ENCODE measurements at places on chromosomes 11 and 22.

DNA sequence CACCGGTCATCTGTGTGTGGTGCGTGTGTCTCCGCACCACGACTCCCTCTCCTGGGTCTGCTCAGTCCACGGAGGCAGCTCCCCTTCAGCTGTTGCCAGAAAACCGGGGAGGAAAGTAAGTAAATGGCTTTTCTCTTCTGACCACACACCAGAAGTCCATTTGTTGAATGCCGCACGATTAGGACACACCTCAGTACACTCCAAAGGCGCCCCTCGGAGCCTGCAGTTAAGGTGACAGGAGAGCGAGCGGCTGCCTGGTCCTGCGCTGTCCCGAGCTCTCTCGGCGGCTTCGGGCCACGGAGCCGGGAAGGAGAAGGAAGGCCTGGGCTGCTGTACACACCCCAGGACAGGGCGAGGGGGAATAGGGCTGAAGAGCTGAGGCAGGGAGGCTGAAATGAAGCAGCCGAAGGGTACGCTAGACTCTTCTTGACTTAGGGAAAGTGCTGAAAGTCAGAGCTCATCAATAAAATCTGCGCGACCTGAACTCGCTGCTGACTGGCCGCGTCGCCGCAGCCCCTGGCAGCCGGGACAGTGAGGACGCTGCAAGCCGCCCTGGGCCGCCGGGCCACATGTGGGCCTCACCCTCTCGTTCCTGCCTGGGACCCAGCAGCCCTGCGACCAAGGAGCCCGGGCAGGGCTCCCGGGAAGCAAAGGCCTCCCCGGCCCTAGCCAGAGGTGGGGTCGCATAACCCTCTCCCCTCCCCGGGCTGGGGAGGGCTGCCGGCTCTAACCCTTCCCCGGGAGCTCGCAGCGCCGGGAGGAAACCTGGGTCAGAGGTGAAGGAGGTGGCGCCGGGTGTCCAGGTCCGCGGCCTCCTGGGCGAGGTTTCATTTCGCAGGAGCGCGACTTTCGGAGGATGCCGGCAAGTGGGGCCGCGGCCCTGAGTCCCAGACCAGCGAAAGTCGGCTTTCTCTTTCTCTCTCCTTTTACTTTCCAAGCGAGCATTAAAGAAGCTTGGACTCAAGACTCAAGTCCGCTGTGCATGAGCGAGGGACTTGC lies 1.6 kb upstream of the PAX6 start:
- DNase-seq: no peak

GRCh38 chr11:110716361-110716760 lies 4.1 kb upstream of the ARHGAP20 start:
- DNase-seq: no peak

DNA sequence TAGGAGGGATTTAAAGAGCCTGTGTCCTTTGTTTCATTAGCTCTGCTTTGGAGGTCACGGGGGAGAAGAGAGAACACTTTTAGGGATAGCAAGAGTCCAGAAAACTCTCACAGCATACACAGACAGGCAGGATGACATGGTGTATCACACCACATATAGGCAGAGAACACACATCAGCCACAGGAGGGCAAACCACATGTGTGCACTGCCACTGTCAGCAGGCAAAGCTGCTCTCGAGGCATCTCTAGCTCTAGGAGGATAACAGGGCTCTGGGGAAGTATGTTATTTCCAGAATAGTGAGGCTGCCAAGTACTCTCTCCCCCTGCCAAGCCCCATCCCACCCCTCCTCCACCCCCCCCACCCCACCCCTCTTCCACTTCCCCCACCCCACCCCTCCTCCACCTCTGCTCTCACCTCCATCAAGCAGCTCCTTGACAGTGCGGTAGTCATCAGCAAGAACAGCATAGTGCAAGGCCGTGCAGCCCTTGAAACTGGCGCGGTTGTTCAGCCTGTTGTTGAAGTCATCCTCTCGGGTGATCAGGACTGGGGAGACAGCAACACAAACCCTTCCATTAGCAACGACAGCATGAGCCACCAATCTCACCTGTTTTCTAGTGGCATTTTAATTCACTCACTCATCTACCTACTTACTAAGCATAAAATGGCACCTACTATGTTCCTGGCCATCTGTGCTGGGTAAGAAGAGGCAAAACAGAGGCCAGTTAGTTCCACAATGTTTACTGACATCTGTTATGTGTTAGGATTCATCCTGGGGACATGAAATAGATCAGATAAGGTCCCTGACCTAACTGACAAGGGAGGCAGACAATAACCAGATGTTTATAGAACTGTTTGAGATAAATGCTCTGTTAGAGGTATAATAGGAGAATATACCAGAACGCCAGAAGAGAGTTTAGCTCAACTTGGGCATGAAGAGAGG lies 75.6 kb downstream of the CLPB start:
- no peak for DNase-seq

DNA sequence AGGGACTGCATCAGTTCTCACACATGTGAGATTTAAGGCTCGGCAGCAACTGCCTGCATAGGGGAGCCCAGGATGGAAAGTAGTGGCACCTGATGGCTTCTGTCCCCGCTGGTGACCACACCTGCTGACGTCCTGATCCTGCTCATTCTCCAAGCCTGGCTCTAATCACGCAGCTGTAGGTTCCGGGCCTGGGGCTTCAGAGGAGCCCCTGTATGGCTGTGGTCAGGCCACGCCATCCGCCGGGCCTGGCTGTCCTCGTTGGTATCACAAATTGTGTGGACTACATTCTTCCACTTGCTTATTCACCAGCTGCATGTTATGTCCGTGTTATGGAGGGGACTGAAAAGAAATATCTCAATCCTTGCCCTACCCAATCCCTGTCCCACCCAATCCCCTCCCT lies 580.0 kb downstream of the TBC1D22A start:
- no peak for DNase-seq

DNA sequence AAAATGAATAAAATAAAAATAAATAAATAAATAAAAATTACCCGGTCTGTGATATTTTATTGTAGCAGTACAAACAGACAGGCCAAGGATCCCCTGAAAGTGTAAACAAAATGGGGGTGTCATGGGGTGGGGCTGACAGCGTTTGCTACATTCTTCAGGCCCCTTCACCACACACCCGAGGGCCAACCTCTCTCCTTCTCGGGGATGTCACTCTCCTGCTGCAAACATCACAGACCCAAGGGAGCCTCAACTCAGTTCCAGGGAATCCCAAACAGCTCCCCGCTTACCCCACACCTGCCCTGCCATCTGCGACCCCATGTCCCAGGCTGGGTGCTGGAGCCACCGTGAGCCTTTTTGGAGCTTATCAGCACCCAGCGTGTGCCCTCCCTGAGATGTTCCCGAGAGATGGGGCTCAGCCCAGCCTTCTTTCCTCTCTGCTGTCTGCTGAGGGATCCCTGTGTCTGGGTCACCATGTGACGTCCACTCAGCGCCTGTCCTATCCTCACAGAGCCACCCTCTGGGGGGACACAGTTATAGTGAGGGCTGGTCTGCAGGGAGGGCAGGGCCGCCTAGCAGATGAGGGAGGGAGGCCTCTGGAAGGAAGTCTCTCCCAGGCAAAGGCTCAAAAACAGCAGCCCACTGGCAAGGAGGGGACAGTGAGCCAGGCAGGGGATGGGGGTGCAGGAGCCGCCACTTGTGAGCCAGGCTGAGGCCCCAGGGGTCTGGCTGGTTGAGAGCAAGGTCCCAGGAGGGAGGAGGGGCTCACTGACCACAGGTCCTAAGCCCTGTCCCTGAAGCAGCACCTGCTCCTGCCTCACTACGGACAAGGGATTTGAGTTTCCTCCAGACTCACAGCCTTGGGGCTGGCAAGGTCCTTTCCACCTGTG lies 1041.6 kb downstream of the BRD1 start:
- no peak for DNase-seq

- DNase-seq: no peak
Observed at GRCh38 chr11:61541598-61541997, 33.0 kb downstream of the LRRC10B start.

DNA sequence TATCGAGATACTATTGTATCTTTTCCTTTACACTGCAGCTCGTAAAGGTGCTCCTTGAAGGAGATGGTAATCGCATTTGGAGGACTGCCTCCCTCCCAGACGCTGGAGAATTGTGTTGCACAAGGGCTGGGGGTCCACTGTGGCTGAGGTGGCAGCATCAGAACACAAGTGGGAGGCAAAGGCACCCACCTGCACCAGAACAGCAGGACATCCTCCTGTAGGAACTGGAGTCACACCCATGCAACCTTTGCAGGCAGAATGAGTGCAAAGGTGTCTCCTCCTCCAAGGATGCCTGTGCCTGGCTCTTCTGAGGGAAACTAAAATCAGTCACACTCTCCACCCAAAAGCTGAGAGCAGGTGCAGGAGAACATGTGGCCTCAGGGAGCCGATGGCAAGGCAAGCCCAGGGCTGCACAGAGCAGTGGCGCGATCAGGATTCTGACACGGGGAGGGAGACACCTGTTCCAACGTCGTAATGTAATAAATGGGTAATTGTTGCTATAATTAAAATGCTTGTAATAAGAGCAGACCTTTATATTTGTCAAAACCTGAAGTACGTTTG lies 1501.4 kb downstream of the TBC1D22A start:
- no peak for DNase-seq

- no peak for DNase-seq
Observed at GRCh38 chr11:123482218-123482617, 52.1 kb downstream of the GRAMD1B start.

- no peak for DNase-seq
Observed at GRCh38 chr11:108926841-108927577, 262.1 kb downstream of the DDX10 start.

DNA sequence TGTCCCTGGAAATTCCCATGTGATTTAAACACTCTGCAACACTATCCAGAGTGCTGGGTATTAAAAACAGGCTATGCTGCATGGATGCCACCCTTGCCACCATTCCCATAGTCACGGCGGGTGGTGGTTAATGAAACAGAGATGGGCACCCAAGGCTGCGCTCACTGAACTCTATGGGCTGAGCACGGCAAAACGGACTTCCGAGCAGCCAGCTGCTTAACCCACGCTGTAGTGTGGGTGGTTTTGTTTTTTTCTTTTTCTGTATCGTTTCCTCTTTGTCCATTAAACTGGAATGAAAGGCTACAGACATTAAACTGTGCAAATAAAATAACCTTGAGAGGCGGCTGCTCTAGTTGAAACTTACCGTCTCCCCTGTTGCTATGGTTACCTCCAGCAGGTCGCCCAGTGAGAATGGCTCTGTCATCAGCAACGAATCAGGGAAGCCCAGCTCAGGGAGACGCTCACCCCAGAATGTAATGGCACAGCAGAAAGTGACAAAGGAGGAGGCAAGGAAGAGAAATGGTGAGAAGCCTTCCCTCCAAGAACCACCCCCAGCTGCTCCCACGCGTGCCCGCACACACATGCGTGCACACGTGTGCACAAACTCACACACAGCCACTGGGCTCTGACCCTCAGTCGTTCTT lies 102.1 kb downstream of the C11orf91 start:
- no peak for DNase-seq

- DNase-seq: peak; percentile 8
Observed at GRCh38 chr11:5234381-5234834, at the start of gene HBD. Gene HBD (minus strand): TSS chr11:5234483. CDS start chr11:5234433, 50 bp downstream.

DNA sequence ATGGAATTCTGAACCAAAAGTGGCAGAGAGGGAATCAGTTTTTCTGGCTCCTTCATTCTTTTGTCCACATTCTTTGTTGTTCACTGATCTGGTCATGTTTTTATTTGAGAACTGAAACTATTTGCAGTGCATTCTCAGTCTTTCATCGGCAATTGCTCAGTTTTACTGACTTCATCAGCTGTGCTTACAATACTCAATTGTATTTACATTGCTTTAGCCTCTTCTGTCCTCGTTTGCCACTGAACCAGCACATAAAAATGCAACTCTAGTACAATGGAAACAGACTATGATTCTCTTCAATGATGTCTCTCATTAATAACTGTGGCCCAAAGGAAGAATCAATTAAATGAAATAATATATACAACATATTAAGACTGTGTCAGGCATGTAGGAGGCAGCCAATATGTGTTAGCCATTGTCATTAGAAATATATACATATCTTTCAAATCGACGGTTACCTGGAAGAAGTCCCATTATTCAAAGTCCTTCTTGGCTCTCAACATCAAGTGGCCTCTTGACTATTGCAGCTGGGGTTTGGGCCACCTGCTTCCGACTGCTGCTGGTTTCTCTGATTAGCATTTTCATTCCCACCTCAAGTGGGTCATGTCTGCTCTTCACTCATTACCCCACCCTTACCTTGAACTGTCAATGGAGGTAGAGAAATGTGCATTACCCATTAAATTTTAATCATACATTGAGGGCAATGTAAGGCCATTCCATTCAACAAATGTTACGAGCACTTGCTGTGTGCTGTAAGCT lies 600.1 kb downstream of the INSC start:
- DNase-seq: no peak

DNA sequence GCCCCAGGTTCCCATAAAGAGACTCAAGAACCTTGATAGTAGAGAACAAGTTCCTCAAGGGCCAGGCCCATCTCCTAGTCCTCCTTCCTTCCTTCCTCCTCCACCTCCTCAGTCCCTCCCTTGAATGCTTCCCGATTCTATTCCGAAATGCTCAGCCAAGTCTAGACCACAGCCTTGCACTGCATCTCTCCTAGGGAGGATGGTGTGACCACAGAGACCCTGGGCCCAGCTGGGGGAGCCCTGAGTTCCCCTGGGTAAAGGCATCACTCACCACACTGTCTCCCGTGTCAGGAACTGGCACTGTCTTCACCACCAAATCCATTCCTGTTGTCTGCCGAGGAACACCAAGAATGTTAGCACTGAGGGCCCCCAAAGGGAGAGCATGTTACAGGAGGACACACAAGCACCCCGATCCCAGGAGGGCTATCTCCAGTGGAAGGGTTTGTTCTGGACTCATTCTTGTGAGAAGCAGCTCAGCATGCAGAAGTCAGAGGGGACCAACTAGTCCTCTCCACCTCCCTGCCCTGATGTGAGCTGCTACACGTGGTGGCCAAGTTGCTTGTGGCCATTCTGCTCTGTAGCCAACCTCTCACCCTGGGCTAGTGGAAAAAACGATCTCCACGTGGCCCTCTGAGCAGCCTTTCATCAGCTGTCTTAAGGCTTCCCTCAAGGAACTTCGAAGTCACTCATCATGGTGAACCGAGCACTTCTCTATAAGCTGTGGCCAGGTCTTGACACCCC lies 8.7 kb downstream of the IFT27 start:
- DNase-seq: no peak

DNA sequence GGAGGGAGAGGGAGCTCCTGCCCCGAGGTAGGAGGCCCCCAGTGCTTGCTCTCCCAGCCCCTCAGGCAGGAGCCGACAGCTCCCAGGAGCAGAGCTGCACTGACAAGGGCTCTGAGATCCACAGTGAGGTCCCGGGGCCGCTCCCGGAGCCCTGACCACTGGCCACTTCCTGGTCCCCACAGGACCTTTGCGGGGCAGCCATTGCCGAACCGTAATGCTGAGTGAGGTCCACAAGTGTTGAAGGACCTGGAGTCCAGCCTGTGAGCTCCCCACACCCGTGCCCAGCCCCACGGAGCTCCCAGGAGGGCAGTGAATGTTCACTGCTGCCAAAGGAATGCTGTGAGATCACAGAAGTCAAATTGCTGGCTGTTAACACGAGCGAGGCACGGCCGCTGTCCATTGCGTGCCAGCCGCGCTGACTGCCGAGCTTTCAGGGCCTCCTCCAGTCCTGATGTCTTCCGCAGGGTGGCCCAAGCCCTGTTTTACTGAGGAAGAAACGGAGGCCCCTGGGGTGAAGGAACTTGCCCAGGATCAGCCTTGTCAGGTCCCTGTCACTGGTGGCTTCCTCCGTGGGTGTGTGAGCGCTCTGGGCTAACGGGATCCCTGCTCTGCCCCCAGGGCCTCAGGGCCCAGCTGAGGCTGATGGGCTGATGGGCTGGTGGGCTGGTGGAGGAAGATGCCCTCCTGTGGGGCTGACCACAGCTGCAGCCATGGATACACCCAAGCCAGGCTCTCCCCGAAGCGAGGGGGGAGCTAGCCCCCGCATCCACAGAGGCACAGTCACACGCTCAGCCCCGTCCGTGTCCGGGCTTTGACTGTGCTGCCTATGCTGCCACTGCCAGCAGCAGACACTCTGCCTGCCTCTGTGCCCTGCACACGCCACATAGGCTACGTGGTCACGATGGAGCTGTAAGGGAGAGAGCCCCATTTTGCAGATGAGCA lies 70.8 kb downstream of the WNT7B start:
- no peak for DNase-seq
